ENCODE measurements at places on chromosomes 2 and 18. TPM values are rescaled to one million over a fixed set of nuclear protein-coding genes. Genes with fewer than 3 reads are reported as not detected.

Gene SKA1
- total RNA-seq: 2.6 TPM

Gene CCDC85A
- 4.7 TPM for total RNA-seq

Gene TTC21B
- total RNA-seq: 50.1 TPM

Gene RBM43
- 6.3 TPM for total RNA-seq

Gene DSC2
- total RNA-seq: 4.2 TPM

Gene PSMA8
- total RNA-seq: not detected

Gene RAX
- total RNA-seq: not detected

Gene EFR3B
- total RNA-seq: 4.7 TPM

Gene MZT2B
- 86.1 TPM for total RNA-seq

Gene DCC
- total RNA-seq: under 0.01 TPM

Gene IGFBP2
- total RNA-seq: 99.7 TPM

Gene KRTCAP3
- total RNA-seq: not detected

Gene AQP12A
- not detected for total RNA-seq

Gene EFEMP1
- total RNA-seq: 18.3 TPM

Gene UGT1A10
- not detected for total RNA-seq

Gene RUFY4
- not detected for total RNA-seq

Gene SGO2
- 1.0 TPM for total RNA-seq

Gene CTAGE1
- total RNA-seq: not detected

Gene ZSWIM2
- total RNA-seq: not detected

Gene SCN9A
- 14.1 TPM for total RNA-seq

Gene WBP1
- 27.1 TPM for total RNA-seq

Gene PLCD4
- total RNA-seq: 27.7 TPM

Gene MC4R
- total RNA-seq: 0.52 TPM

Gene ZNF516
- 33.9 TPM for total RNA-seq

Gene LHCGR
- 4.2 TPM for total RNA-seq

Gene LAMA3
- total RNA-seq: 8.4 TPM

Gene ADRA2B
- total RNA-seq: 2.1 TPM

Gene LYPD6B
- total RNA-seq: 0.52 TPM

Gene MAB21L4
- total RNA-seq: not detected

Gene TMEM247
- not detected for total RNA-seq

Gene LIMS3
- 1.6 TPM for total RNA-seq

Gene RSAD2
- total RNA-seq: 6.8 TPM

Gene LYG2
- not detected for total RNA-seq
